Hepatocyte (in vitro differentiated cells): ENCODE measurements at places on chromosomes 7 and 10.
A peak's percentile ranks its signal among the peaks of the same experiment; 100 is the strongest.

- DNase-seq, result no peak
Measured at GRCh38 chr10:83538047-83538446, 601.3 kb upstream of the GHITM start.

DNA sequence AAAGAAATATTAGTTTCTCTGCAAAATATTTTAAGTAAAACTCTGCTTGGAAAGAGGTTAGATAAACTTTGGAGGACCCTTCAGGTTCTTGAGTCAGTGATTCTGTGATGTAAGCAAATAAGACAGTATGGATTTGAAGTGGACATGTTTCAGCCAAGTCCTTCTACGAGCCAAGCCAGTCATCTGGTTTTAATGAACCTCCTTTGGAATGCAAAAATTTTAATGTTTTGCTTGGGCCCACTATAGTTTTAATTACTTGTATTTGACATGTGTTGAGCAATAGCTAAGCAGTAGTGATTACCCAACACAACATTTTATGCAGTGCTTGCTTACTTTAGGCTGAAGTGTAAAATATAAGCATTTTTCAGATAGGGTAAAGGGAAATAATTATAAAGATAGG is 296.3 kb upstream of the SEMA3D start:
- DNase-seq, result no peak

GRCh38 chr10:114471906-114472876 is 67.9 kb upstream of the AFAP1L2 start:
- DNase-seq, result peak; percentile 25

- DNase-seq, result peak; percentile 97
Measured at GRCh38 chr10:97425964-97426775, at the start of gene PGAM1. PGAM1 (plus strand) TSS chr10:97426191; CDS start chr10:97426308, 117 bp downstream.

- no peak for DNase-seq
Measured at GRCh38 chr10:48750991-48751390, 66.3 kb downstream of the WDFY4 start.

DNA sequence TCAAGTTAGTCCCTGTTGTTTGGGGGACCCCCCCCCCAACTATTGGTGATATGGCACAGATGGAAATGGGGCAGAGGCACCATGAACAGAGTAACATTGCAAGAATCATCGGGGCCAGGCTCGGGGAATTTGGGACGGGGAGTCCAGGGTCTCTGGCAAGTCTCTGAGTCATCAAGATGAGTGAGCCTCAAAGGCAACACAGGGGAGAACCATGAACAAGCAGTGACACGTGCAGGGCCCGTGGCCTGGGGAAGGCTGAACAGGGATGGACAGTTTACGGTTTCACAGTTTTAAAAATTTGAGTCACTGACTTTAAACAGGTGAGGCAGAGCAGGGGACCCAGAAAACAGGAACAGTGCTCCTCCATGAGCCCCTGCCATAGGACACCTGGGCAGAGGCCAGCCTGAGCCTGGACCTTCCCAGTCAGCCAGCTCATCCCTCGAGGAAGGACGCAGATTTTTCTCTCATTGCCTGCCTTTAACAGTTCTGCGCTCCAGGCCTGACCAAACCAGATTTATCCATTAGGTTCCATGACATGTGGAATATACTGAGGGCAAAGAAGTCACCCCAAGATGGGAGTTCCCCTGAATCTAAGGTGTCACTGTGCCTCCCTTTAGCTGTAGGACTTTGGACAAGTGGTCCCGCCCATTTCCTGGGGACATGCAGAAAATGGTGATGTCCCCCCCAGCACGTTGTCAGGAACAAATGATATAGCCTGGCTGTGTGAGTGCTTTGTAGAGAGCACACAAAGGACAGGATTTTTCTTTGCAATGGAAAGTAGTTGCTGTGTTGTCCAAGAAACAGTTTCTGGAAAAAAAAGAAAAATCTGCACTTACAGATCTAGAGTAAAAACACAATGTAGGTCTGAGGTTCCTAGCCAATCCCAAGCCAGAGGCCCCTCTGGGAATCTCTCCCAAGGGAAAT is 23.8 kb downstream of the CHST15 start:
- DNase-seq, result no peak

DNA sequence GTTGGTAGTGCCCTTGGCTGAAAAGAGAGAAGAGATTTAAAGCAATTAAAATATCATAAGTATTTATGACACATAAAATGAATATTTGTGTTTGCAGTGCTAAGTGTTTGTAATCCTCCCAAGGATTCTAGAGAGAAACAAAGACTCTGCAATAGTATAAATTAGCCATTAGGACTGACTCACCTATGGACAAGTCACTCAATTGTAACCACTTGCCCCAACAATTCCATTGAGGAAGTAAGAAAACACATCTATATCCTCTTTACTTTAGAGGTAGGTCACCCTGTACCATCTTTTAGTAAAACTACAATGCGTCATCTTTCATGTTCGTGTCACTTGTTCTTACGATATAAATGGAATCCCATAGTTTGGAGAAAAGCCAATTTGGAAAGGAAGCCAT is 85.7 kb upstream of the INHBA start:
- no peak for DNase-seq

- DNase-seq, result no peak
Measured at GRCh38 chr10:92177546-92177945, 113.3 kb downstream of the CPEB3 start.

- no peak for DNase-seq
Measured at GRCh38 chr10:130542761-130543160, 406.6 kb downstream of the GLRX3 start.

DNA sequence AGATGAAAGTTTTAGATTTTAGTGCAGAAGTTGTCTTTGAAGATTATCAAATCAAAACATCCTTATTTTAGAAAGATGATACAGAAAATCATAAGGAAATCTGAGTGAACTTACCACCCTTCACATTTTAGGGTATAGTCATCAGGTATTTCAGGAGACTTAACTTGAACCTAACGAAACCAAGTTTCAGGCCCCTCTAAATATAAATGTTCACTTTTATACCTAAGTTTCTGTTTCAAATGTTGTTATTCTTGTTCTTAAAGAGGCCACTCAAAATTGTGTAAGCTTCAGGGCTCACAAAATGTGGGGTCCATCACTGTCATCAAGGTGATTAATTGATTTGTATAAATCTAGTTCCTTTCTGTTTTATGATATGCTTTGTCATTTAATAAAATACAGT is 216.2 kb downstream of the KIAA1217 start:
- no peak for DNase-seq

- peak; percentile 91 for DNase-seq
Measured at GRCh38 chr7:100827330-100828226, at the start of gene EPHB4. EPHB4 (minus strand) TSS chr7:100827523; CDS start chr7:100827030, 493 bp downstream.

GRCh38 chr10:97197030-97197500 is 11.3 kb upstream of the SLIT1 start:
- DNase-seq, result no peak

DNA sequence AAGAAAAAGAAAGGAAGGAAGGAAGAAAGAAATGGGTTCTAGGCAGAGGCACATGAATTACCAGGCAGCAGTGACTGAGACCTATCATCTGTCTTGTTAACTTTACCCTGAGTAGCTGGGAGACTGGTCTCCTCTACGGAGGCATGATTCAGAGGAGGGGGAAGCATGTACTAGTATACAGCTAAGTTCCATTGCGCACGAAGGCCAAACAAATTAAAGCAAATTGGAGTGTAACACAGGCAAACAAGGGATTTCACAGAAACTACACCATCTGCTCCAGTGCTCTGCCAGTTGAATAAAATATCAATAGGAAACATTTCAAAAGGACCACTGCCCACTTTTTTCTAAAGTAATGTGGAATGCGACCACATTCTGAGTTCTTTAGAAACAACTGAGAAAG is 65.9 kb upstream of the RSU1 start:
- DNase-seq, result no peak

DNA sequence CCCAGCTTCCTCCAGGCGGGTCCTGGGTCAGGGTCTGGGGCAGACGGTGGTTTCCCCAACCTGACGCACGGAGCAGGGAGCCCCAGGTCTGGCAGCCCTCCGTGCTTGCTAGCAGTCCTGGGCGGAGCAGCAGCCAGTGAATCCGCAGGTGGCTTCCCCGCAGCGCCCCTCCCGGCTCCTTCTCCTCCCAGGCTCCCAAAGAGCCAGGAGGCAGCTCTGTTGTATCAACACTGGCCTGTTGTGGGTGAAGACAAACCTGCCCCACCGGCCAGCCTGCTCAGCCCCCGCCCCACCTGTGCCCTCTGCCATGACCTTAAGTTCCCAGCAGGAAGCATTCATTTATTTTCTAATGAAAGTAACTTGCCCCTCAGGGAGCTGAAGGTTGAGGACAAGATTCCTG is 24.0 kb upstream of the TMEM213 start:
- DNase-seq, result no peak

DNA sequence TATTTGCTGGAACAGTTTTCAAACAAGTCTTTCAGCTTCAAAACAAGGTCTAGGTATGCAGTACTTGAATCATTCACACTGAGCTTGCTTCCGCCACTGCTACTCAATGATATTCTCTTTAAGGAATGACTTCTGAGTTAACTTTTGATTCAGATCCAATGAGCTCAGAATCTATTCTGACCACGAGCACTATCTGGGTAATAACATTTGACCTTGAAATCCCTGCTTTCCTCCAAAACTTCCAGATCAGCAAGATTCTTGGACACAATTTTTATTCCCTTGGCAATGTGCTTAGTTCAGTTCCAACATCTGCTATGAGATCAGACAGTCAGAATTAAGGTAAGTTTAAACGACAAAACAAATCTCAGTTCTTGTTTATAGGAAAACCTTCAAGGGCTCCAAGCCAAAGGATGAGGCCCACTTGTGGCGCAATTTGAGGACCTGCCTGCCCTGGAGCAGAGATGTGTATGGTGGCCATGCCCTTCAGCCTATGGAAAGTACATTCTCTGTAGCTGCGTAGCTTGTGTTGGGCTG is 87.2 kb downstream of the RNF216 start:
- no peak for DNase-seq

DNA sequence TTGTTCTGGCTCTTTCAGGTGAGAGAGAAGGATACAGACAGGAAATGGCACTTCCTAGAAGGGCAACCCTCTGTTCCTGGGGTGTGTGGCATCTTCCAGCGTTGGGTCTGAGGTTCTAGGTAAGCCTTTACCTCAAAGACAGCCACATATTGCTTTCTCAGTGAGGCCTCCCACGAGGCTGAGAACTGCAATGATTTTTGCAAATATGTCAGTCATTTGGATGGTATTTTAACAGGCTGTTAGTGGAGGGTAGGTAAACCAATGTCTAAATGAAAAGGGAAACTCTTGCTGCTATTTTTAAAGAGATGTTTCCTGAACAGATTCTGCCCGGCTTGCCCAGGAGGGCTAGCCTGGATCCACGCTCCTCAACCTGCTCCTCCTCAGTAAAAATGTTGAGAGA is 240.3 kb upstream of the KLF6 start:
- DNase-seq, result no peak

GRCh38 chr10:33291053-33291592 is 43.3 kb downstream of the NRP1 start:
- no peak for DNase-seq

GRCh38 chr10:47104151-47104605 is 192.9 kb downstream of the PTPN20 start:
- no peak for DNase-seq

GRCh38 chr10:93379731-93380575 is 102.2 kb downstream of the MYOF start:
- DNase-seq, result no peak

DNA sequence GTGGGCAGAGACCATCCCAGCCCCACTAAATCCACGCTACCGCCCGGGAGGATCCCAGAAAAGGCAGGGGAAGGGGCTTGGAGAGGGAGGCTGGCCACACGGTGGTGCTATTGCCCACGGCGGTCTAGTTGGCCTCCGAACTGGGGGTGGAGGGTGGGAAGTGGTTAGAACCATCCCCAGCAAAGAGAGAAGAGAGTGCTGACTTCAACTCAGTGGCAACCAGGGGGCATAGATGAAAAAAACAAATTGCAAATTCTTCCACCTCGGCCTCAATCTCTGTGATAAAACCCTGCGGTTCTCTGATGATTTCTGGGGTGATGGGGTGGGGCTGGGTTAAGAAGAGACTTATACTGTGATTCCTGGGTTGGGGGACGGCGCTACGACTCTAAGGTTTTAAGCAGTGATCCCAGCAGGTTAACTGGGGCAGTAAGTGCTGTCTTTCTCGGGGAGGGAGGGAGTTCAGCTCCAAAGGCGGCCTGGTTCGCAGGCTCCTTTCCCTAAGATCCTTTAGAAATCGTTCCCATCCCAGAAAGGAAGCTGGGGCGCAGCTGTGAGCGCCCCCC is 154.5 kb upstream of the LYZL2 start:
- peak; percentile 90 for DNase-seq

DNA sequence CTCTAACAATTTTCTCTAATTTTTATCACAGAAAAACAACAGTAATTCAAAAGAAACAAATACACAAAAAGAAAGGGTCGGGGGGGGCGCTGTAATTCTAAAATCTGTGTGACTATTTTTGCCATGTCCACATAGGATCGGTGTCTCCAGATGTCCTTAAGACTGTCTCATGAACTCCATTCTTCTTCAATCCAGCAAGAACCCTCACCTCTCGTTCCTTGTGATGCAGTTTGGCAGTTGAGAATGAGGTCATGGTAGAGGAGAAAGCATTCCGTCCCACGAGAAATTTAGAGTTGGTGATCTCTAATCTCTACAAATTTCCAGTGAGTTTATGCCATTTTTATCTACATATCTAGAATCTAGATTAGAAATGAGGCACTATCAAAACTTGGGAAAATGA is 394.7 kb downstream of the TFEC start:
- no peak for DNase-seq

- no peak for DNase-seq
Measured at GRCh38 chr7:53602817-53603418, 567.5 kb downstream of the POM121L12 start.

- DNase-seq, result no peak
Measured at GRCh38 chr7:148253629-148254028, 336.9 kb upstream of the C7orf33 start.

GRCh38 chr7:140539461-140539860 is 60.2 kb upstream of the MKRN1 start:
- no peak for DNase-seq

GRCh38 chr10:1544929-1545328 is 192.4 kb downstream of the ADARB2 start:
- no peak for DNase-seq

DNA sequence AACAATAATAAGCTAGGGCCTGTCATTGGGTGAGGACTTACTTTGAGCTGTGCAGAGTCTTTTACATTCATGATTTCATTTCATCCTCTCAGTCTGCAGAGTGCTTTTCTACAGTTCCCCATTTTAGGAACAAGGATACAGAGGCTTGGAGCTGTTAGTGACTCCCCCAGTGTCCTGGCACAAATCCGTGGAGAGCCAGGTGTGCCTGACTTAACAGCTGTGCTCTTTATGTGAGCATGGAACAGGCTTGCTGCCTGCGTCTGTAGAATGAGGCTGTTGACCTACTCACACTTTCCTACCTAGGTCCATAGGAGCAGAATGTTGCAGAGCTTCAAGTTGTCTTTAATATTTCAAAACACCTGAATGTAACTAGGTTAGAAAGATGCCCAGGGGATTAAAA is 50.4 kb upstream of the BTBD16 start:
- no peak for DNase-seq

- DNase-seq, result peak; percentile 76
Measured at GRCh38 chr10:108970016-108970415, 953.3 kb downstream of the XPNPEP1 start.
